Activated T-cell treated with anti-CD3 and anti-CD28 coated beads, Interleukin-2, amount 50 U/mL, for 72 hours (primary cell): ENCODE measurements at places on chromosomes 12 and 14. TPM values are rescaled to one million over a fixed set of nuclear protein-coding genes. Genes with fewer than 3 reads are reported as not detected.

Gene GARIN6
- not detected for total RNA-seq

Gene PPP2R3C
- total RNA-seq = 66.5 TPM

GRCh38 chr12:132500856-132501180 is 10.9 kb downstream of the FBRSL1 start:
- no peak for DNase-seq

GRCh38 chr14:79652513-79653307 is 558.6 kb downstream of the DIO2 start:
- DNase-seq = no peak
